ENCODE measurements at places on chromosomes 7 and 10.

- no peak for DNase-seq
Observed at GRCh38 chr7:47253650-47254080, 328.2 kb downstream of the TNS3 start.

- peak; percentile 50 for DNase-seq
Observed at GRCh38 chr10:35336921-35337823, 863 bp downstream of the CCNY start.

- no peak for DNase-seq
Observed at GRCh38 chr10:79063071-79063491, 5.7 kb upstream of the ZMIZ1 start.

- no peak for DNase-seq
Observed at GRCh38 chr7:29139796-29140195, 6.5 kb downstream of the CPVL start.

GRCh38 chr7:27098578-27099451 is 3.0 kb upstream of the HOXA1 start:
- DNase-seq, result peak; percentile 50

GRCh38 chr10:69469976-69470375 is 18.7 kb downstream of the TSPAN15 start:
- DNase-seq, result no peak

DNA sequence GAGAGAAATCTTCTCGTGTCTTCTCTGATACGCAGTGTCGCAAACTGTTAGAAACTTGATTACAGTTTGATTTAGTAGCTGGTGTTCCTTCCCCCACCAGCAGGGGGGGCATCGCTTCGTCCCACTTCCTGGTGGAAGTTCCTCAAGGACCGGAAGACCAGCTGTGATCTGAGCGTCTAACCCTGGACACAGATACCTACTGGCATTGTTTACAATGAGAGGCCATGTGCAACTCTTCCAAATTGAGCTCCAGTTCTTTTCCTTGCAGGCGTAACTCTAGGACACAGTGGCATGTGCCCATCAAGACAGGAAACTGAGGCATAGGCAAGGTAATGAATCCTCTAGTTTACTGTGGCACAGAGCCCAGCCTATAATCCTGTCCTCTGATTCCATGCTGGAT is 219.0 kb downstream of the CCDC3 start:
- no peak for DNase-seq

DNA sequence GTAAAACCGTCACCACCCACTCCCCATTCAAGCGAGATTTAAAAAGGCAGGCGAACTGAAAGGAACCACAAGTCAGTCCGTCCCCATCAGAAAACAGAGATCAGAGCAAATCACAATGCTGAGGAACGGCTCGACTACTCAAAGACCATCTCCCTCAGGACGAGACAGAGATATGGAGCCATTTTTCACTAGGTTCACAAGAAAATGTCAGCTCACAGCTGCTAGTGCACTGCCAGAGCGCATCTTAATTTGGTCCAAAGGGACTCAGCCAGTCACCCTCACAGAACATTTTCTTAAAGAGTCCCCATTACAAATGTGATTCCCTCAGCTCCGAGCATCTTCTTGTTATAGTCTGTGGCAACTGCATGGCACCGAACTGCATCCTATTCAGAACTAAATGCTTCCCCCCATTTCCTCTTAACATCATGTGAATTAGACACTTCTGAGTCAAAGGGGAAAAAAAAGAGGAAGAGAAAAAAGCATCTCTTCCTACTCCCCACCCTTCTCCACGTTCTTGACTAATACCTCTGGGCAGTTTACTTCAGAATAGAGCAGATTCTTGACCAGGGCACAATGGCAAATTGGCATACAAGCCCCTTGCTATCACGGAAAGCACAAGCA is 683.9 kb downstream of the MAGI2 start:
- DNase-seq, result no peak

- no peak for DNase-seq
Observed at GRCh38 chr7:101245147-101245668, 327 bp upstream of the FIS1 start.

- DNase-seq, result no peak
Observed at GRCh38 chr7:7834761-7835160, 116.4 kb upstream of the RPA3 start.

GRCh38 chr7:68248973-68249372 is 1252.3 kb downstream of the TYW1 start:
- DNase-seq, result no peak

DNA sequence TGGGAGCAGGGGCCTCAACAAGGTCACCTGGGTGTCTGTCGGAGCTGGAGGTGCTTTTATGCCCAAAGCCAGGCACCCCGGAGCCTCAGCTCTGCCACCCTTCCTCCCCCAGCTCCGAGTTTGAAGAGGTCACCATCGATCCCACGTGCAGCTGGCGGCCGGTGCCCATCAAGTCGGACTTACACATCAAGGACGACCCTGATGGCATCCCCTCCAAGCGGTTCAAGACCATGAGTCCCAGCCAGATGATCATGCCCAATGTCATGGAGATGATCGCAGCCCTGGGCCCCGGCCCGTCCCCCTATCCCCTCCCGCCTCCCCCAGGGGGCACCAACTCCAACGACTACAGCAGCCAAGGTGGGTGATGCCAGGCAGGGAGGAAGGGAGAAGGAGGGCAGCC is 41.3 kb upstream of the PPIF start:
- no peak for DNase-seq

- DNase-seq, result no peak
Observed at GRCh38 chr10:110389255-110389654, 84.5 kb upstream of the SMNDC1 start.

- no peak for DNase-seq
Observed at GRCh38 chr10:49007129-49007528, 67.5 kb upstream of the LRRC18 start.

GRCh38 chr10:1824928-1825327 is 87.6 kb upstream of the ADARB2 start:
- DNase-seq, result no peak

DNA sequence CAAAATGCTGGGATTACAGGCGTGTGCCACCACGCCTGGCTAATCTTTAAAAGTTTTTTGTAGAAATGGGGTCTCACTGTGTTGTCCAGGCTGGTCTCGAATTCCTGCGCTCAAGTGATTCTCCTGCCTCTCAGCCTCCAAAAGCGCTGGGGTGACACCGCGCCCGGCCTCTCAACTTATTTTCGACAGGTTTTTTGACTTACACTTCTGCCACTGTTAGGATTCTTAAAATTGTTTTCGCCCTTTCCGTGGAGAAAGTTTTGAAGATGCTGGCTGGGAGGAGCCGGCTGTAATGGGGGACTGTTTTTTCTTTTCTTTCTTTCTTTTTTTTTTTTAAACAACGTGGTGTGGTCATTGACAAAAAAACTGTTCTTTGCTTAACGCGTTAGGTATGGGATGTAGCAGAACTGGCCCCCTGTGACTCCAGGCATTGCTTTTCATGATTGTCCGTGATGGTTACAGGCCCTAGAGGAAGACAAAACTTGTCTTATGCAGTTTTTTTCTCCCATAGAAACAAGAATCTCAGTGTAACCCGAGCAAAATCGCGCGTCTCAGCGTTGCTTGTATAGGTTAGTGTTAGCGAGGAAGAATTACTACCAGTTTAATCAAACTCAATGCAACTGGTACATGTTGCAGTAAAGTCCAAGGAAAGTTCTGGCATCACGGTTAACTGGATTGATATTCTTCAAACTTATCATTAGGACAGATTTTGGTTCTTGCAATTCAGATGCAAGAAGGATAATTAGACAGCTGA is 72.2 kb downstream of the DAGLB start:
- DNase-seq, result no peak

GRCh38 chr10:61342858-61343572 is 110.2 kb downstream of the TMEM26 start:
- DNase-seq, result no peak

GRCh38 chr10:69516316-69516715 is 56.9 kb downstream of the NEUROG3 start:
- peak; percentile 39 for DNase-seq

DNA sequence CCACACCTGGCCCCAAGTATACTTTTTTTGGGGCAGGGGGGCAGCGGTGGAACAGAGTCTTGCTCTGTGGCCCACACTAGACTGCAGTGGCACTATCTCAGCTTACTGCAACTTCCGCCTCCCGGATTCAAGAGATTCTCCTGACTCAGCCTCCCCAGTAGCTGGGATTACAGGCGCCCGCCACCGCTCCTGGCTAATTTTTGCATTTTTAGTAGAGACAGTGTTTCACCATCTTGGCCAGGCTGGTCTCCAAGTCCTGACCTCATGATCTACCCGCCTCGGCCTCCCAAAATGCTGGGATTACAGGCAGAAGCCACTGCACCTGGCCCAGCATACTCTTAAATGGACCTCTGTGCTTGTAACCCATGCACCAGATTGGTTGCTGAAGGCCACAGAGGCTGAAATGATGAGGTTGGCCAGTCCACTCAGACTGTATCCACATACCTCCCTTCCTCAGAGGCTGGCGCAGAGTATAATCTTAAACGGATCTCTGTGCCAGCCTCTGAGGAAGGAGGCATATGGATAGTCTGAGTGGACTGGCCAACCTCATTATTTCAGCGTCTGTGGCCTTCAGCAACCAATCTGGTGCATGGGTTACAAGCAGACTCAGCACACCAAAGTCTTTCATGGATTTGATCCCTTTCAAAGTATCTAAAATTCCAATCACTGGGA is 3.0 kb downstream of the CALN1 start:
- no peak for DNase-seq

DNA sequence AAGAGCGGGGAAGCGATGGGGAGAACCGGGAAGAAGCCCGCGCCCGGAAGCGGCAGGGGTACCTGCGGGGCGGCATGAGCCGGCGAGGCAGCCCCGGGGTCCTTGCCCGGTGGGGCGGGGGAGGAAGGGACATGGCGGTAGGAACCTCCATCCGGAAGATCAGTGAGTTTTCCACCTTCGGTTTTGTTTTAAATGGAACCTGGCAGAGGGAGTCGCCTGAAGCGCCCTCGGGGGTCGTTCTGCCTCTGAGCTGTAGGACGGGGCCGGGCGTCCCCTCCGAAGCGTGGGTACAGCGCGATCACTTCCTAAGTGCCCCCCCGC is 471 bp downstream of the PFKP start:
- DNase-seq, result no peak

- no peak for DNase-seq
Observed at GRCh38 chr7:151903249-151904032, 26.5 kb upstream of the PRKAG2 start.

GRCh38 chr10:124157271-124157681 is 63.9 kb upstream of the CHST15 start:
- no peak for DNase-seq

GRCh38 chr7:44045226-44046014 is 918 bp downstream of the DBNL start:
- no peak for DNase-seq

GRCh38 chr10:113078282-113078907 is 128.3 kb downstream of the TCF7L2 start:
- no peak for DNase-seq

- DNase-seq, result no peak
Observed at GRCh38 chr7:158561659-158562058, 26.0 kb downstream of the PTPRN2 start.

DNA sequence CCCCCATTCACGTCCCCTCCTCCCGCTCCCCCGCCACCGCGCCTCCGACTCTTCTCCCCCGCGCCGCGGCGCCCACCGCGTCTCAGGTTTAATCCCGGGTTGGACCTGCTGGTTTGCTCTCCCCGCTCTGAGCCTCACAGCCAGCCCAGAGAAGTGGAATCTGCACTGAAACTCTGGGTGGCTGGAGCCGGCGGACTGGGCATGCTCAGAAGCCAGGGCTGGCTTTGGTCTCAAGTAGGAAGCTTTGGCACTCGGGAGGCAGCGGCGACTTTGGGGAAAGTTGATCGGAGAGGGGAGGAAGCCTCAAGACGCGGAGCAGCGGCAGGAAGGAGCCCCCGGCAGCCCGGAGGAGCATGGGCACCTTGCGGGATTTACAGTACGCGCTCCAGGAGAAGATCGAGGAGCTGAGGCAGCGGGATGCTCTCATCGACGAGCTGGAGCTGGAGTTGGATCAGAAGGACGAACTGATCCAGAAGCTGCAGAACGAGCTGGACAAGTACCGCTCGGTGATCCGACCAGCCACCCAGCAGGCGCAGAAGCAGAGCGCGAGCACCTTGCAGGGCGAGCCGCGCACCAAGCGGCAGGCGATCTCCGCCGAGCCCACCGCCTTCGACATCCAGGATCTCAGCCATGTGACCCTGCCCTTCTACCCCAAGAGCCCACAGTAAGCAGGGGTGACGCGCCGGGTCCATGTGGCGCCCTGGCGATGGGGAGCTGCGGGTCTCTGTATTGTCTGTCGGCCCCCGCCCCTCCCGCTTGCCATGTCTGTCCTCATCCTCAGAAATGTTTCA is at the start of gene PRKG1:
Gene PRKG1 (plus strand): TSS at position 250 of the 791 bp plus-strand sequence.
- peak; percentile 59 for DNase-seq

DNA sequence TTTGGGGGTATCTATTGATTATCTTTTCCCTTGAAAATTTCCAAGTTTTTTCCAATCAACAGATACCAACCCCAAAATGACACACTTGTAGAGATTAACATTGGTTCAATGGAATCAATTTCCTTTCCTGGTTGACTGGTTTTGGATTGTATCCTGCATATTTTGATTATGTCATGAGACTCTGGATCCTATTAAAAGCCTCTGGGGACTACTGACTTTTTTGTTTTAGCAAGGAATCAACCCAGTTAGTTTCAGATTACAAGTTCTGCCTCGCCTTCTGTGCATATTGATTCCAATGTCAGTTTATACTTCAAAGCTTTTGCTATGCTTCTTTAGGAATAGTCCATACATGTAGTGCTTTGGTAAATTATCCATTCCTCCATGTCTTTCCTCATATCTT is 29.2 kb downstream of the COPG2 start:
- DNase-seq, result no peak

GRCh38 chr7:43803865-43804264 is 45.4 kb downstream of the BLVRA start:
- DNase-seq, result no peak

- DNase-seq, result no peak
Observed at GRCh38 chr7:53500076-53500475, 464.6 kb downstream of the POM121L12 start.

DNA sequence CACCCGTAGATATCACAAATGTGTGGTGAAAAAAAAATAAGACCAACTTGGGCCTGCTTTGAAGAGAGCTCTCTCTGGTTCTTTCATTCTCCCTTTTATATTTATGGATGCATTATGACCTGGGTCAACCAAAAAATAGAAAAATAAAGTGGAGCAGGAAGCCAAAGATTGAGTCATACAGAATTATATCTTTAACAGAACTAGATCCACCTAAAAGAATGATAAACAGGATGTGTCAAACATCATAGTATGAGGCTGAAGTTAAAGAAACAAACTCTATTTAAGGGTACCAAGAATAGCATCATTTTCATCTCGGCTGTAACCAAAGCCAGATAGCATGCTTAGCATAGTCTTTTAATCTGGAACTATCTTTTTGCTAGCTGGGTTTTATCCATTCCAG is 28.8 kb upstream of the NMT2 start:
- DNase-seq, result no peak

DNA sequence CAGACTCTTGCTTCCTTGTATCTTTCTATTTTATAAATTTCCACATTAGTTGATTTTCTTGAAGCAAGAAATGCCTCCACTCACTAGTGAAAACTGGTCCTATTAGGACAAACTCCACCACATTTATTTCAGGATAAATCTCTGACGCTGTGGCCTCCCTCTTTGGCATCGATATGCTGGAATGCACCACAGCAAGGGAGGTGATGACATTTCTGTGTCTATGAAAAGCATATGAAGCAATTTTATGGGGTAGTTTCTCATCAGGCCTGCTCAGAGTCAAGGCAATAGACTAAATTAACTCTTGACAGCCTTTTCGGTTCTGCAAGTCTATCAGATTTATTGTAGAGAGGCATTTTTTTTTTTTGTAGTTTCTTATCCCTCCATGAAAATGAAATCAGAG is 304.4 kb downstream of the ZEB1 start:
- DNase-seq, result no peak
